ENCODE measurements at places on chromosomes 16 and 17.
A peak's percentile ranks its signal among the peaks of the same experiment; 100 is the strongest.

DNA sequence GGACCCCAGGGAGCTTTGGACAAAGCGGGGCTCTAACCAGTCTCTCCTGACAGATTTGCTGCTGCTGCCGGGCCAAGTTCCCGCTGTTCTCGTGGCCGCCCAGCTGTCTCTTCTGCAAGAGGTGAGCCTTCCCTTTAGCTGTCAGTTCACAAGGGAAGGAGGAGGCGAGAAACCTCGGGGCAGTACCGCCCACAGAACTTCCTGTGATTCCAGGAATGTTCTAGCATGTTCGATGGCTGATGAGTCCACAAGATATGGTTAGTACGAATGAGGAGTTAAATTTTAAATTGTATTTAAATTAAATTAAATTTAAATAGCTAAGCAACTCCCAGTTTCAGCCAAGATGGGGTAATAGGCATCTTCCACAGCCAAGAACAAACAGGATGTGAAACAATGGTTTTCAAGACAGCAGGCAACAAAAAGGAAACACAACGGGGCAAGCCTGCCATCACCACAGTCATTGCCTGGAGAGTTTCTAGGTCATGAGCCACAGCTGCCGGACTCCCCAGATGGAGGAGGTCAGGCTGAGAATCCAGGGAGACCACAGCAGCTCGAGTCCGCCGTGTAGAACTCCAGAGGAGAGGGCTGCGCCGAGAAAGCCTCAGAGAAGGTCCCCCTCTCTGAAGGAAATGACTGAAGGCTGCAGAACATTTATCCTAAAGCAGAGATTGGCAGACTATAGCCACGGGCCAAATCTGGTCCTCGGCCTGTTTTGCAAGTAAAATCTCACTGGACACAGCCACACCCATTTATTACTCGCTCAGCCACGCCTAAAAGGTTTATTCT lies 9.5 kb upstream of the TCF25 start:
- DNase-seq, result peak; percentile 34

DNA sequence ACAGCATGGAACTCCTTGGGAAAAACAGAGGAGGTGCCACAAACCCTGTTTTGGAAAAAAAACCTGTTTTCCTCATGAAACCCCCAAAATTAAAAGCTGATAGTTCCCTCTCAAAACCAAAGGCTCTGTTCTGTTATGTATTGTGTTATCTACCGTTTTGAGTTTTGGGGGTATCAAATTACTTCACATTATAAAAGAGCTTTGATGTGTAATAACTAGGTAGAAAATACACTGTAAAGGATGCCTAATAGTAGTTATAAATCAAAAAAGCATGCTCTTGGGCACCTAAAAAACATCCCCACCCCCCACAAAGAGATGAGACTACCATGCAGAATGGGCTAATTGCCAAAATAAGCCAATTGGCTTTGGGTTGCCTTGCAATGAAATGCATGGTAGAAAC lies 30.8 kb downstream of the C16orf54 start:
- no peak for DNase-seq

DNA sequence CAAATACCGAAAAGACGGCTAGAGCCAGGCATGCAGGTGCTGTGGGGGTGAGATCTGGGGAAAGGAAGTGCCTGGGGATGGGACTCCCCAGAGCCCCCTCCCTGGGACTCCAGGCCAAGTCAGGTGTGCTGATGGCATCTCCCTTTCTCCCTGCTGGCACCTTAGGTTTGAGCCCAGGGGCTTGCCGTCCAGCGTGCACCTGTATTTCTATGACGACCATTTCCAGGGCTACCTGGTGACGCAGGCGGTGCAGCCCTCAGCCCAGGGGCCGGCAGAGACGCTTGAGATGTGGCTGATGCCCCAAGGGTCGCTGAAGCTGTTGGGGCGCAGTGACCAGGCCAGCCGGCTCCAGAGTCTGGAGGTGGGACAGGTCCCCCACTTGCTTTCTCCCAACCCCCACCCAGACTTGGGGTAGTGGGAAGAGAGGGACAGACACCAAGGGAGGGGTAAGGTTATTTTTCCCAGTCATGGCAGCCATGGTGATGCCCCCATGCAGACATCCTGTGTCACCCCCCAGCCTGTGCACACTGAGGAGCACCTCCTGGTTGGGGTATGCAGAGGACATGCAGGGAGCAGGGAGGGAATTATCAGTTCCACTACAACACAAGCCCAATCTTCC lies 11.1 kb downstream of the XYLT2 start:
- DNase-seq, result no peak

- DNase-seq, result no peak
Measured at GRCh38 chr16:85144026-85144915, 32.0 kb upstream of the CIBAR2 start.

GRCh38 chr17:82492643-82493225 lies 26.8 kb upstream of the FOXK2 start:
- no peak for DNase-seq

DNA sequence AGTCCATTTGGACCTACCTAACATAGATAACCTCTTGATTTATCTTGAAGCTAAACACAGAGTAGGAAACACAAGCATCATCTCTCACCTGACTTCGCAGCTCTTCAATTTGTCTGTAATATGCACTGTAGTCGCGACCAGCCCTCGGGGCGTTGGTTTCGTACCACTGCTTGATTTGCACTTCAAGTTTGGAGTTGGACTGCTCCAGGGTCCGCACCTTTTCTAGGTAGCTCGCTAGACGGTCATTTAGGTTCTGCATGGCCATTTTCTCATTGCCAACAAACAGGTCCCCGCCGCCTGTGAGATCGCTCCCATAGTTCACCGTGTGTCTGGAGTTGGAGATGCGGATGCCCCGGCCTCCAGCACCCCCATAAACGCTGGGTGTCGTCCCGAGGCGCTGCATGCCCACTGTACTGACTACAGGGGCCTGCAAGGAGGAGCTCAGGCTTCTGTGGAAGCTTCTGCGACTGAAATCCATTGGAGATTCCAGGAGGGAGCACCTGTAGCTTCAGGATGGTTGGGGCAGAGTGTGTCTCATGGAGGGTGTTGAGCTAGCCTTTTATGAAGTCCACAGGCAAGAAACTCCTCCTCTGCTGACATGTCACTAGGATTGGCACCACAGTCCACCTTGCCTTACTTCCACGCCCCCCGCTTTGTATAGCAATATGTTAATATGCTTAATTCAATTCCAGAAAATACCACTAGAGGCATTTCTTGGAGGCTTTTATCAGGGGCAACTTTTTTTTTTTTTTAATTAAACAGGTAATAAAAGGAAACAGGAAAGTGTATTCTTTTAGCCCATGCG lies at the start of gene KRT20:
KRT20 (minus strand) TSS at position 535 of the 805 bp plus-strand sequence; CDS start at position 478, 57 bp downstream.
- DNase-seq, result no peak

DNA sequence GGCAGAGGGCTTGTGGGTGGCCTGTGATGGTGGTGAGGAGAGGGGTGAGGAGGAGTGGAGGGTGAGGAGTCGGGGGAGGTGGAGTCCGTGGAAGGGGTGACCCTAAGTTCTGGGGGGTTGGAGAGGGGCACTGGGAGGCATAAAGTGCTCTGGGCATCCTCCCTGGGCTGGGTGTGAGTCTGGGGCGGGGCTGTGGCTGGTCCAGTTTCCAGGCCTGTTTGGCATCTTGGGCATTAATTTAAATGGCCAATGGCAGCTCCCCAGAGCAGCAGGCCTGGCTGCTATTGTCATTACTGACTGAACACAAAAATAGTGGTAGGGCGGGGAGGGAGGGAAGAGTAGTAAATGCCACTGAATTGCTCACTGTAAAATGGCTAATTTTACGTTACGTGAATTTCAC lies 7.7 kb upstream of the ARHGAP23 start:
- DNase-seq, result no peak

DNA sequence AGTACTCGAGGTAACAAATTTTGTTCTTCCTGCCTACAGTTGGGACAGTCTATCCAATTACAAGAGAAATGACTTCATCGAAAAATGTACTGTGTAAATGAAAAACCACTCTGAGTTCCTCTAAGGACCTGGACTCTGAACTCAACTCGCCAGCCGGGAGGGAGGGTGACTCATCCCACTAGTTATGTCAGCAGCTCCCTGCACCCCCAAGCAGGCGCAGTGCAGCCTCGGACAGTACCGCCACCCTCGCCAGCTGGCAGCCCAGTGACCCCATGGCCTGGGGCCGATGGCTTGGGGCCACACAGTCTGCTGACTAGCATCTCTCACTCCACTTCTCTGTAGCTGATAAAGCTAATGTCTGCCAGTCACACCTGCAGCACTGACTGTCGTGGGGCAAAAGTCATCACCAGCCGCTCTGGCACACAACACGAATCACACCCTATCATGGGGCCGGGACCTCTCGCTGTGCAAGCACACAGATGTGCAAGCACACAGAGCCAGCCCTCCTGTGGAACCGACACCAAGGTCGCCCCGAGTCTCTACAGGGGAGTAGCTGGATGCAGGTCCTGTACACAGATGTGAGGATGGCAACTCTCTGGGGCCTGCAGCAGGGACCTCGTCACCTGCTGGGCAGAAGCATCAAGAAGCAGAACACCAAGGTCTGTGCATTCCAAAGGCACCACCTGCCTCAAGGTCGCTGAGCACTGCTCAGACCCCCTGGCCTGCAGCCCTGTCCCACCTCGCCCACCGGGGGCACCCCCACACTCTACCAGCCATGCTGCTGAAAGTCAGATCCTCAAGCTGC lies 5.7 kb downstream of the CSNK1D start:
- peak; percentile 78 for DNase-seq

- DNase-seq, result no peak
Measured at GRCh38 chr17:44555099-44555498, 2.2 kb upstream of the FZD2 start.

DNA sequence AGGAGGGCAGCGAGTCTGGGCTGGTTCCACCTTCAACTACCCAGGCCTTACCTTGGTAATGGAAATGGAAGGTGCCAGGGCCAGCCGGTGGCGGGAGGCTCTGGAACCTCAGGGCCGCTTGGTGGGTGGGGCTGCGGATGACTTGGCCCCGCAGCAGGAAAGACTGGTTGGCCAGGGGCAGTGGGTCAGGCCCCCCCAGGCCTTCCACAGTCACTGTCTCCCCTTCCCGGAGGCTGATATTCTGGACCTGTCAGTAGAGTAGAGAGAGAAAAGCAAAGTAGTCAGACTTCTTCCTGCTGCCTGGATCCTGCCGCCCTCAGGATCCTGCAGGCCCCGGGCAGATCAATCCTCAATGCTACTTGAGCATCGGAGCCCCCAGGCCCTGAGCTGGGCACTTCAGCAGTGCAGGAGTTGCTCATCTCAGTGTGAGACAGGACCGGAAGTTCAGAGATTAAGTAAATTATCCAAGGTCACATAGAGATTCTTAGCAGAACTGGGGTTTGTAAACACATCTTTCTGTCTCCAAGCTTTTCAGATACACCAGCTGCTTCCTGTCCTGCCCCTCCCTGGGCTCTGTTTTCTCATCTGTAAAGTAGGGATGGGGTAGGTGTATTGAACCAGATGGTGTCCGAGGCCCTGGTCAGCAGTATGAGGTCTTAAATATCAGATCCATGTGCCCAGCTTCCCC lies 18.5 kb upstream of the PHF12 start:
- no peak for DNase-seq

DNA sequence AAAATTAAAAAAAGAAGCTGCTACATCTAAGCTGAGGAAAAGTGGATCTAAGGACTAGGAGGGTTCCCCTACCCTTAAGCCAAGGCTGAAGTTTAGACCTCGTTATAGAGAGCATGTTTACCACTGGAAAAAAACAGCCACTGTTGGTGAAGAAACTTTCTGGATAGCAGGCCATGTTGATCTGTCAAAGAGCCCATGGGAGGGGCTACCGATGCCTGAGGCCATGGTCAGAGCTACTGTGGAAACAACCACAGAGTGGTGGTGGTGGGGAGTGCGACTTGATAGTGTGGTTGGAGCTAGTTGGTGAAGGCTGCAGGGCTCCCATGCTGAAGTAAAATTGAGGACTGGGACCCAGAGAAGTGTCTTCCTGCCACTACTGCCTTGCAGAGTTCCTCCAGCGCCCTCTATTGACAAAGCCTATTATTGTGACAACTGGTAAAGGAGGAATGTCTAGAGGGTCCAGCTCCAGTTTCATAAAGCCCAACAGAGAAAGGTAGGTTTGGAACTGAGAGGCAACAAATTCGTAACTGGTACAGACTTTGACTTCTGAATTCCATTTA lies 12.7 kb upstream of the FAM20A start:
- peak; percentile 75 for DNase-seq

GRCh38 chr17:50560185-50560824 lies at the start of gene CACNA1G:
Gene CACNA1G, plus strand, starts transcription at chr17:50560715. Its CDS starts 745 bp downstream, at chr17:50561460.
- DNase-seq, result peak; percentile 86

- DNase-seq, result no peak
Measured at GRCh38 chr16:66240088-66240487, 126.4 kb upstream of the CDH5 start.

DNA sequence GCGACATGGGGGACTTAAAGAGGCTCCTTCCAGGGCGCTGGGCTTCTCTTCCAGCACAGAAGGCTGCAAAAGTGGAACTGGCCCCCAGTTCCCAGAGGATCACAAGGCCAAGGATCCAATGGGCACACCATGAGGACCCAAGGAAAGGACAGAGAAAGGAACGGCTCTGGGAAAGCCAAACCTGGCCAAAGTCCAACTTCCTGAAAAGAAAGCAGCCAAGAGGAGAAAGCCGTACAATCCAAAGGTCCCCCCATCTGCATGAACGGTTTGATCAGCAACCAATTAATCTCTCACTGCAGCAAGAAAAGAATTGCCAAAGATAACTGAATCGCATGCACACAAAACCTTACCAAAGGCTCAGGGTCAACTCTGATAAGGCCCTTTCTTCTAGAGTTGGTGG lies 19.8 kb upstream of the ICAM2 start:
- no peak for DNase-seq

GRCh38 chr16:46954562-46954961 lies 18.9 kb downstream of the DNAJA2 start:
- DNase-seq, result no peak

GRCh38 chr17:35432176-35433074 lies at the start of gene SLFN12:
Gene SLFN12, minus strand, starts transcription at chr17:35432500. Its CDS starts 9,472 bp downstream, at chr17:35423028.
- peak; percentile 89 for DNase-seq

DNA sequence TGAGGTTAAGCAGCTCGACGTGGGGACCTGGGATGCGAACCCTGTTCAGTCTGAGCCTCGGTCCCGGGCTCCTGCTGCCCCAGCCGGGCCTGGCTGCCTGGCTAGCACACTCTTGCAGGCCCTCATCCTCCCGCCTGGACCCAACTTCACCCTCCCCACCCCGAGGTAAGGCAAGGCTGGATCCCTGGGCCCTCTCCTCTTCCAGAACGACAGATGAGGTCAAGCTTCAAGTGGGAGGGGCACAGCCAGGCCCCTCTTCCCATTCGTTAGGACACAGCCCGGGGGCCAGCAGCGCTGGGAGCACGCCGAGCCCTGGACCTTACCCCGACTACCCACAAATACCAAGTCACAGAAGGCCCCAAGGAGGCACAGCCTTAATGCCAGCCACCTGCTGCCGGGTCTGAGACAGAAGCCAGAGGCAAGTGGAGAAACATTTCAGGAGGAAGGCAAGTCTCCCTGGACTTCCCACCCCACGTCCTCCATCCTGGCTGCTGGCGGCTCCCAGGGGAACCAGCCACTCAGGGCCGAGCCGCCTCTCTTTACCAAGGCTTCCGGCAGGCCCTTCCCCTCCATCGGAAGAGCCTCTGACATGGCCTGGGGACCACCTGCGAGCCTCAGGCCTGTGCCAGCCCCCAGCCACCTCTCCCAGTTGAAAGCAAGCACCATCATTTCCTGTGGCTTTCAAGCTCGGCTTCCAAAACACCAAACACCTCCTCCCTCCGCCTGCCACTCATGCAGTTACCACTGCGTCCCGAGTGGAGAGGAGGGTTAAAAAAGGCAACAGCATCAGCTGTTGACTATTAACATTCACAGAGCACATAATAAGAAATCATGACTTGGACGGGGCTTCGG lies 59.9 kb downstream of the RPH3AL start:
- DNase-seq, result no peak

- no peak for DNase-seq
Measured at GRCh38 chr16:8733849-8734540, 59.6 kb downstream of the ABAT start.
